ENCODE measurements at places on chromosomes 6 and 20.

GRCh38 chr20:3193806-3194616, 10.5 kb downstream of the DDRGK1 start:
- no peak for DNase-seq

DNA sequence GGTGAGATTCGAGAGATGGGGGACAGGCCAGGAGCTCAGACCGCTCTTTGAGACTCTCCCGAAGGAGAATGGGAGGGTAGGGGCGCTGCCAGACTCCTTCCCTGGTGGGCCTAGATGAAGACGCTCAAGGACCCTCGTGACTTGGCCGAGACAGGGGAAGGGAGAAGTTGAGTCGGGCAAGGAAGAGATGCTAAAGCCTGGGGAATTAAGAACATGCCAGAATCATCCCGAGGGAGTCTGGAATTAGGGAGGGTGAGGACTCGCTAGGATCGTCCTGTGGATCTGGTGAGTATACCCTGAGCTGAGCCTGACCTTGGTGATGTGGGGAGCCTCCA, 529 bp downstream of the UBE2C start:
- DNase-seq: no peak

GRCh38 chr6:89952686-89953085, 58.4 kb downstream of the GJA10 start:
- no peak for DNase-seq

DNA sequence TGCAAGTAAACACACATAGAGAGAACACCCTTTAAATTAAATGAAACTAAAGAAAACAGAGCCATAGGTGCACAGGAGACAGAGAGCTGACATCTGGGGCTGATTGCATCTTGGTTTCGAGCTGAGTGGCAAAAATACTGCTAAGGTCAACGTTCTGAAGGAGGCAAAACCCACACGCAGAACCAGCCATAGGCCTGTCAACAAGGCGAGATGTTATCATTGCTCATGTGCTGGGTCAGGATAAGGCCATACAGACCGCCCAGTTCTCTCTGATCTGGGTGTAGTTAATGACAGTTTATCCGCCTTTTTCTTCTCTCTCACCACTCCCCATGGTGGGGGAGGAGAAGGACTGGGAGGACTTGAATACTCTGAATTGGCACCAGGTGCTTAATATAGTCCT, 4.5 kb upstream of the FAM110A start:
- no peak for DNase-seq

DNA sequence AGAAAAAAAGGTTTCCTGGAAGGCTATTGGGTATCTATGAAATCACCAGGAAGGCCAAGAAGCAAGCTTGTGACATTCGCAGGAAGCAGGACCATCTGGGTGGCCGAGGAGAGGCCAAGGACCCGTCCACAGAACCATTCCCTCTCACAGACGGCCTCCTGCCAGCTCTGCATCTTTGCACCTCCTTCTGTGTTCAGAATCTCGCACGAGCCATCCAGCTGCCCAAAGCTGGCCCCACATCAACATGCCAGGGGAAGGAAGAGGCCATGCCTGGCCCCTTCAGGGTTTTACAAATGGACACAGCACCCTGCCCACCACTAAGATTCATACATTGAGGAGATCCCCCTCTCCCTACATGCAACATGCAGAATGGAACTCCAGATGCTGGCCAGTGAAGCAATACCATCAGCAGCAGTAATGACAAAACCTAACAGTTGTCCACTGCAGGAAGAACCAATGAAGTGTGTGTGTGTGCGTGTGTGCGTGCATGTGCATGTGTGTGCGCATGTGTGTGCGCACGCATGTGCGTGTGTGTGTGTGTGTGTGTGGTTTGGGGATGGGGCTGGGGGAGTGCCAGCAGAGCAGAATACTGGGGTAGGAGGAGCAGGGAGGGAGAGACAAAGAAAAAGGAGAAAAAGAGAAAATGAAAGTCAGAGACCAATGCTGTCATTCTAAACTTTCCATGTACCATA, 184.2 kb upstream of the FOXQ1 start:
- no peak for DNase-seq

GRCh38 chr6:161001421-161001820, 9.9 kb downstream of the MAP3K4 start:
- DNase-seq: no peak
